NCI-H510A (cell line): ENCODE measurements at places on chromosomes 7 and 10.

DNA sequence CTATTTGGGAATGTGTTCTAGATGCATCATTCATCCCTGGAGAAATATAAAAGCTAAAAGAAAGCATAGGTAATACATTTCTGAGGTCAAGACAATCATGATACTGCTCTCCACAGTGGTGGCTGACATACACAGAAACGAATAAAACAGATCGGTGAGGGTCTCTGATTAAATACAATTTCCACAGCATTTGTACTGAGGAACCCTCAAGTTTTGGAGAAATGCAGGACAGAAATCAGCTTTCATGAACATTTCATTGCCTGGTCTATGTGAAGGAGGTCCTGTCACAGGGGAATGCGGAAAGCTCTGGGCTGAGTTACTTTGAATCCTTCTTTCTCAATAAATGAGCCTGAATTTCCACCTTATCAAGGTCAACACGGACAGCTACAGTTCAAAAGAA is 67.9 kb upstream of the ITGB1 start:
- DNase-seq = no peak

- no peak for DNase-seq
These were observed 36.0 kb downstream of the C10orf143 start for GRCh38 chr10:130074639-130075038.

- no peak for DNase-seq
These were observed 14.2 kb downstream of the SNX8 start for GRCh38 chr7:2299870-2300512.

GRCh38 chr10:15084502-15084922 is 4.1 kb downstream of the ACBD7 start:
- DNase-seq = no peak

DNA sequence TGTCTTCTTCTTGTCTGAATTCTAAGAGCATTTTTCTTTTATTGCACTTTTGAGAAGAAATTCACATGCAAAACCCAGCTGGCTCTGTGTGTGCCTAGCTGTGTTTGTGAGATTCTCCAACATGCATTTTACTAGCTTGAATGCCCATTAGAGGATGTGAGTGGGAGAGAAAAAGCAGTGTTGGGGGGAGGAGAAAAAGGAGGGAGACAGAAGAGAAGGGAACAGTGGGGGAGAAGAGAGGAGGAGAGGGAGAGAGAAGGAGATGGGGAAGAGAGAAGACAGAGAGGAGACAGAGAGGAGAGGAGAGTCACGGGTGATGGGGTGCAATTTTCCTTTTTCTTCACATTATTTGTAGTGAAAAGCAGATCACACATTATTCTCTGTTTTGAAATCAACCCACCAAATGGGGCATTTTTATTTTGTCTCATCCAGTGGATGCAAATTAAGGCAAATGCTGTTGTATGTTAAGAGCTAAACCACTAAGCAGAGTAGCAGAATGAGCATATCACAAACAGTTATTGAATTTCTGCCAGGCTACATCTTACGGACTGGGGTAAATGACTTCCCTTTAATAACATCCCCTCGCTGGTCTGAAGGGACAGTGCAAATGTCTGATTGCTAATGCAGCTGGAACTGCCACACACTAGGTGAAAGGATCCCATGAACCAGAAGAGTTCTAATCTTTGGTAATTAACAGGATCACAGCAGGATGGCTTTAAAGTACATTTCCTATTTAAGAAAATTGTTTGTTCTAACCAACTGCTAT is 849 bp downstream of the LRRN3 start:
- DNase-seq = no peak

DNA sequence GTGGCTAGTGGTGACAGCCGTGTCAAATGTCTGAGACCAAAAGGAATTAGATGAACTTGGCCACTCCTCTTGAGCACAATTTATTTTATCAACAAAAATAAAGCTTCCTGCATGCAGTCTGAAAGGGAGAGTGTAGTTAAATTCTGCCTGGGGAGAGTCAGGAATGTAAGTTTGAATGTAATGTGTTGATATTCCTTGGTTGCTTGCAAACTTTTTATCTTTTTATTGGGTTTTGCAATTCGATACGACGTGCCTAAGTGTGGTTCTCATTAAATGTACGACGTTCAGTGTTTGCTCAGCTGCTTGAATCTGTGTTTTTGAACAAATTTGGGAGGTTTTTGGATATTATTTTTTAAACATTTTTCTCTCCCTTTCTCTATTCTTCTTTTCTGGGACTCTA is 839.9 kb downstream of the CCSER2 start:
- DNase-seq = no peak

DNA sequence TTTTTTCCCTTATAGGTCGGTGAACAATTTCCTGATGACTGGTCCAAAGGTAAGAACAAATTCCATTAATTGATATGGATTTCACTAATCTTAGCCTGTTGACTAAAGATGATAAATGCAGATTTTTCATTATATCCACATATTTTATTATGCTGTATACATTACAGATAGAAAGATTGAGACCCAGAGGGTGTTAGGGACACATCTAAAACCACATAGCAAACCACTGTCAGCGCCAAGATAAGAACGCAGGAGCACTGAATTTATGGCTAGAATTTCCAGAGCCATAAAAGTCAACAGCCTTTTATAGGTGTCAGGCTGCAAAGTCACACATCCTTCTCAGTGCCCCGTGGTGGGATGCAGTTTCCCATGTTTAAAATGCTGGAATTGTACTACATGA is 16.2 kb downstream of the WNT8B start:
- no peak for DNase-seq

GRCh38 chr7:119967221-119967620 is 305.8 kb upstream of the KCND2 start:
- DNase-seq = no peak

DNA sequence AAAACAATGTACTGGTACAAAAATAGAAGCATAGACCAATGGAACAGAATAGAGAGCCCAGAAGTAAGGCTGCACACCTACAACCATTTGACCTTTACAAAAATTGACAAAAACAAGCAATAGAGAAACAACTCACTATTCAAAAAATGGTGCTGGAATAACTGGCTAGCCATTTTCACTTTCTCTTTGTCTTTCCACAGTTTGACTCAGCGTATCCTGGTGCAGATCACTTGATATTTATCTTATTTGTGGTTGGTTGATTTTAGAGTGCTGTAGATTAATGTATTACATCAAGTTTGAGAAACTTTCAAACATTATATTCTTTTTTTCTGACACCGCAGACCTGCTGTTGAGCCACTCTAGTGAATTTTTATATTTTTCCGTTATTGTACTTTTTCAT is 381.4 kb downstream of the DGKB start:
- no peak for DNase-seq

DNA sequence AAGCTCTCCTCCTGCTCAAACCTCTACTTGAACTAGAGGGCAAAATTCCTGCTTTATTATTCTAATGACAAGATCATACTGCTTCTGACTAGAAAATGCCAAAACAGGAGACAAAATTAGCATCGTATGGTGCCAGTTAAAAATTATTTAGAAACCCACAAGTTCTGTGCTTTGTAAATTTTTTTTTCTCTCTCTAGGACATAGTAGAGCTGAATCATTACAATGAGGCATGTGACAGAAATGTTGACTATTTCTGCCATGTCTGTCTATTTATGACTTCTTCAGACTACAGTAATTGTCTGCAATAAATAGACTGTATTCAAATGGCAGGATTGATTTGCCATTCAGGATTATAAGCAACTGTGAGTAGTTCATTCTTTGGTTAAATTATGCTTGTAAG is 335.8 kb downstream of the PRPF18 start:
- no peak for DNase-seq

DNA sequence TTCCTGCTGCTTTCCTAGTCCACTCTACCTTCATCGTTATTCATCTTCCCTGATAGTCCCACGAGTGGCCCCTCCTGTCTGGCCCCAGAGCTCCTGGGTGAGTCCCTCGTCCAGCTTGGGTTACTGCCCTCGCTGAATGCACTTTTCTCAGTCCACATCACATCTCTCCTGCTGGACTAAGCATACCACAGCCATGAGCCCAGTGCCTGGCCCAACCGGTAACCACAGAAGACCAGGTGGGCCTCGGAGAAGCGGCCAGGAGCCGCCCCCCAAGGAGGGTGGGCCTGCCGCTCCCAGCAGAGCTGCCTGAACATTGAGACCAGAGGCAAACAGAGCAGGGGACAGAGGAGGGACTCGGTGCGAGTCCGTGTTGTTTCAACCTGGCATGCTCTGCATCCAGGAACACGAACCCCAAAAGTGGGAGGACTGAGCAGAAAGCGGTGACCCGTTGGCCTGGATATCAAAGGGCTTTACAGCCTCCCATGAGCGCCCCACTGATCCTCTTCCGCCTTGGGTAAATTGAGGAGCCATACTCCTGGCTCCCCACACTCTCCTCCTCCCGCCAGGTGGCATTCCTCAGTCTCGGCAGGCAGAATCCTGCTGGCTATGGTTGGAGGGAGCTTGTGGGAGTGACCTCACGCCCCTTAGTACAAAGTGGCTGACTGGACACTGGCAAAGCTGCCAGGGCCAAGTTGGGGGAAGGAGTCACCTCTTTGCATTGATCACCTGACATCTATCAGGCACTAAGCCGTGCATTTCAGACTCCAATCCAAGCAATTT is 13.3 kb downstream of the TMEM72 start:
- no peak for DNase-seq

DNA sequence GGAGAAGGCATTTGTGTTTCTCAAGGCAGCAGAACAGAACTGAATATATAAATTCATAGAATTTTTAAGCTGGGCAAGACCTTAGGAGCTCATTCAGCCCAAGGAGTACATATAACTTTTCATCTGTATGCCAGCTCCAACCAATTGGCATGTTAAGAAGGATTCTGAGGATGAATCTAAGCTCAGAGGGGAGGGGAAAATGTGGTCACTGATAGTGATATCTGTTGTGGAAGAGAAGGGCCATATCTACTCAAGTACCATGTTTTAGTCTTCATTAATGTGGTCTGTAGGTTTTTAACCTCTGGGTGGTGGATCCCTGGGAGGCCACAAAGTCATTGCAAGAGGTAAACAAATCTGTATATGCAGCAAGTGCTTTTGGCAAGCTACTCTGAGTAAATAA is 6.4 kb downstream of the CALD1 start:
- no peak for DNase-seq

GRCh38 chr7:124781418-124781817 is 15.8 kb upstream of the GPR37 start:
- no peak for DNase-seq

DNA sequence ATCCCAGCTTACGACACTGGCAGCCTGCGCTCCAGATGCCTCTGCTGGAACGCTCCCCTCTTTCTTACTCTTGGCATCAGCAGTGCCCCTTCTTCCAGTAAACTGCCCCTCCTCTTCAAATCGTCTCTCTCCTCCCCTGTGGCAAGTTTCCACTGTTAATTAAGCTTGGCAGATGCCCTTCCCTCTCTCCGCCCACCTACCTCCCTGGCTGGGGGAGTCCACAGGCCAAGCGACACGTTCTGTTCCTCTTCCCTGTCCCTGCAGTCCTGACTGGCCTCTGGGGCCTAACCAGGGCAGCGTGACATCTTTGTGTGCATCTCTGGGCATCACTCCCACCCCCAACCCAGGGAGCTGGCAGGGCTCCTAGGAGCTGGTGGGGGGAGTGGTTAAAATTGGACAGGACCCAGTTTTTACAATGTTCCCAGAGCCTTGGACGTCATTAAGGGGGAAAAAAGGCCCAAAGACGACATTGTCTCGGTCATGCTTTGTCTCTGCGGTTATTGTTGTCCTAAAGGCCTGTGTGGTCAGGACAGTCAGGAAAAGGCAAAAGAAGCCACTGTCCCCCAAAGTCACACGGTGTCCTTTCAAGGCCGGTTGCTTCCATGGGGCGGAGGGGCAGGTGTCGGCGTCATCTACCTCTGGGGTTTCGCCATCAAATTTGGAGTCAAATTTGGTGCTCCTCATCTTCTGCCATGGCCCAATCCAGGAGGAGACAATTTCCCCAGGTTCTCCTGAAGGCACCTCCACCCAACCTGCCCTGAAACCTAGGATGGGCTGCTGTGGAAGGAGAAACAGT is 54.2 kb downstream of the DLG5 start:
- DNase-seq = no peak

- DNase-seq = no peak
These were observed 56.1 kb downstream of the HACD1 start for GRCh38 chr10:17561111-17561510.

DNA sequence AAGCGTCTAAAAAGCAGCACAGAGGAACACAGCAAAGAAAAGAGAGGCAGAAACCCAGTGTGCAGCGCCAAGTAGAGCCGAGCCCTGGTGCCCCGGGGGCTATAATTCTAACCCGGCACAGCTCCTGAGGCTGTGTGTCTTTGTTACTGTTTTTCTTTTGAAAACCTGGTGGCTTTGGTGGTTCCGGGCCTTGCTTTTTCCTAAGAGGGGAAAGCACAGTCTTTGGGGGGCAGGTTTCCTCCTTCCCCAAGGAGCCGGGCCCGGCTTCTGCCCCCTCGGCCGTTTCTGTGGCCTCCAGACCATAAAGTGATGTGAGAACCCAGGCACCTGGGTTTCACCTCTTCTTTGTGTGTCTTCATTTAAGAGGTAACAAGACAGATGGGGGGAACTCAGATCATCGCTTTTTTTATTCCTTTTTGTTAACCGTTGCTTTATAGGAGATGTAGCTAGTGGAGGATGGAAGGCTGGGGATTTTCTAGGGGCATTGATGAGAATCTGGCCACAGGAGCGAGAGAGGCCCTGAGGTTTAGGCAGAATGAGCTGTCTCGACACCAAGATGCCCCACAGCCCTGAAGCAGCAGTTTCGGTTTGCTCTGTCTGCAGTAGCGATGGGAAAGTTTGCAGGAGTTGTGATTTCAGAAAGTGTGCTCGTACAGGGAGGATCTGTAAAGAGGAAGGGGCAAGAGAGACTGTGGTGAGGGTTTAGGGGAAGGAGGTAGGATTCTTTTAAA is 367.8 kb upstream of the GALNT17 start:
- DNase-seq = no peak

DNA sequence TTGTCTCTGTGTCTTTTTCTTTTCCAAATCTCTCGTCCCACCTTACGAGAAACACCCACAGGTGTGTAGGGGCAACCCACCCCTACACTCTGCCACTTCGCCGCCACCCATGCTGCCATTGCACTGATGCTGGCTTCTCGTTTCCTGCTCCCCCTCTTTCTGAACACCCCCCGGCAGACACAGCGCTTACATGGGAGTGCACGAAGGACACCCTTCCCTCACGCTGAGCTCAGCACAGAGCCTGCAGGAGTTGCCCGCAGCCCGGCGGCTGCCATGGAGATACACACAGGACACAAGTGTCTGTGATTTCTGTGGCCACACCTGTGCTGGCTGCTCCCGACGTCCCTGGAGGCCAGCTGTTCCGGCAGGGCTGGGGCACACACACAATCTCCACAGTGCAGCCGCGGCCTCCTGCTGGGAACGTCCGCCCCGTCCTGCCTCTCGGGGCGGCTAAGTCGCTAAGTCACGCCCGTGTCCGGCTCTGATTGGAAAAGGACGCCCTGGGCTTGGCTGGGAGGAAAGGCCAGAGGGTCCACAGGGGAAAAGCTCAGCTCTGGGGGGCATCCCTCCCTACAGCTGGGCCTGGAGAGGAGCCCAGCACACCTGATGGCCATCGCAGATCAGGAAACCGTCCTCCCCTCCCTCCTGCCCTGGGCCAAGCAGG is 349.8 kb downstream of the PTPRN2 start:
- peak; percentile 66 for DNase-seq

DNA sequence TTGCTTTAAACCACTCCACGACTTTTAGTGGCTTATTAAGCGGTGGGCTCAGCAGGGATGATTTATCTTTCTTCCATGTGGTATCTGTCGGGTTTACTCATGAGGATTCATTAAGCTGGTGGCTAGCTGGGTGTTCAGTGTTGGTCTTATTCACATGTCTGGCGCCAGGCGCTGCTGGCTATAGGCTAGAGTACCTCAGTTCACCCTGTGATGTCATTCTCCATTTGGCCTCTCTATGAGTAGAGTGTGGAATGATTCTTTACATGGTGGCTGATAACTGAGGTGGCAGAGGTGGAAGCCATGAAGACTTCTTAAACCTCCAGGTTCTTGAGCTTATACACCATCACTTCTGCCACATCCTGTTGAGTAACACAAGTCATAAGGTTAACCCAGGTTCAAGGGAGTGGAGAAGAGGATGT is 115.4 kb downstream of the MLLT10 start:
- no peak for DNase-seq
